ENCODE measurements at places on chromosomes 6 and 20.
A peak's percentile ranks its signal among the peaks of the same experiment; 100 is the strongest.

GRCh38 chr20:40617594-40617993 is 71.4 kb downstream of the MAFB start:
- no peak for DNase-seq

DNA sequence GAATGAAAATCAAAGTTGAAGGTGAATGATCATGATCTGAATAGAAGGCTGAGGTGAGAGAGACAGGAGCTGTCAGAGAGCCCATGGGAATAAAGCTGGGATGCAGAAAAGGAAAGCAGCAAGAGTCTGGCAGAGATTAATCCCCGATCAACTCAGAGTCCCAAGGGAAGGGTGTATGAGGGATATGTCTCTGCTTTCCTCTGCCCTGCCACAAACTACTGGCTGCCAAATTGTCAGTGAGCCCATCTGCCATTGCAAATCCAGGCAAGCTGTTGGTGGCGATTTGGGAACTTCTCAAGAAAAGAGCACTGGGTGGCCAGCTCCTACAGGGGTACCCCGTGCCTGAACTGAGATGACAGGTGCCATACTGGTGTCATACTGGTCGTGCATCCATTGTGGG is 705.5 kb upstream of the MAN1A1 start:
- DNase-seq, result no peak

DNA sequence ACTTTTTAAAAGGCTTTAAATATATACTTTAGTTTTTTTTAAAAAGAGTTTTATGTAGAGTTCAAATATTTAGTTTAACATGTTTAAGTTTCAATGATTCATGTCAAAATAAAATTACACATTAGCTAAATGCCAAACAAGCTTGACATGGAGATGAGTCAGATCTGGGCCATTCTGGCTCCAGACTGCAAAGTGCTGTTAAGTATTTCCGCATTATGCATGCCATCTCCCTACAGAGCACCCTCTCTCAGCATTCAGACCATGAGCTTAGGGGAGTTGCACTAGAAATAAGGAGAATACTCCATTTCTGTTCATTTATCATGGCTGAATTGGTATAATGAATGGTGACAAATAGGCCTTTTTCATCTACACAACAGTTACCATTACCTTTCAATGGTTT is 21.5 kb upstream of the HS3ST5 start:
- peak; percentile 56 for DNase-seq

GRCh38 chr6:113461153-113461932 is 395.8 kb upstream of the MARCKS start:
- DNase-seq, result no peak

DNA sequence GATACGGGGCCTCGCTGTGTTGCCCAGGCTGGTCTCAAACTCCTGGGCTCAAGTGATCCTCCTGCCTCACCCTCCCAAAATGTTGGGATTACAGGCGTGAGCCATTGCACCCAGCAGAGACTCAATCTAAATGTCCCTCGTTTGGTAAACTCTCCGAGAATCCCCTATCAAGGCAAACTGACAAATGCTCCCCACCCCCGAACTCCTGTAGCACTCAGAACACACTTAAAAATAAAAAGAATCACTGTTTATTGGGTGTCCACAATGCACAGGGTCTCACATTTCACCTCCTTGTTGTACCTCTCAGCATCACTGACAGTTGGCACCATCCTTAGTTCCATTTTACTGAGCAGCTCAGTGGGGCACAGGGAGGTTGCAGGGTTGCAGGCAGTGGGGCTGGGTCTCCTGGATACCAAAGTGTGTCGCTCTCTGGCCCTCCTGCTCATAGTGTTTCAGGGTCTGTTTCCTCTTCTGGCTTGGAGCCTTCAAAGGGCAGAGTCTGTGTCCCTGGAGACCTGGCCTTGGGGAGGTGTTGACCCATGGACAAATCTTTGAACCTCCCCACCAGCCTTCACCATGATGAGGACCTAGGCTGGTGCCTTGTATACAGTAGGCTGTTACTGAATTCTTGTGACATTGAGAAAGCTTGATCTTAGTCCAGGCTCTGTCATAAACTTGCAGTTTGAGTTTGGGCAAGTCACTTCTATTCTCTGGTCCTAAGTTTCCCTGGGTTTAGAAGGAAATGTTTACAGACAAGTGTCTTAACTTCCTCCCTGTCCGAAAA is 8.5 kb upstream of the SRC start:
- DNase-seq, result no peak

DNA sequence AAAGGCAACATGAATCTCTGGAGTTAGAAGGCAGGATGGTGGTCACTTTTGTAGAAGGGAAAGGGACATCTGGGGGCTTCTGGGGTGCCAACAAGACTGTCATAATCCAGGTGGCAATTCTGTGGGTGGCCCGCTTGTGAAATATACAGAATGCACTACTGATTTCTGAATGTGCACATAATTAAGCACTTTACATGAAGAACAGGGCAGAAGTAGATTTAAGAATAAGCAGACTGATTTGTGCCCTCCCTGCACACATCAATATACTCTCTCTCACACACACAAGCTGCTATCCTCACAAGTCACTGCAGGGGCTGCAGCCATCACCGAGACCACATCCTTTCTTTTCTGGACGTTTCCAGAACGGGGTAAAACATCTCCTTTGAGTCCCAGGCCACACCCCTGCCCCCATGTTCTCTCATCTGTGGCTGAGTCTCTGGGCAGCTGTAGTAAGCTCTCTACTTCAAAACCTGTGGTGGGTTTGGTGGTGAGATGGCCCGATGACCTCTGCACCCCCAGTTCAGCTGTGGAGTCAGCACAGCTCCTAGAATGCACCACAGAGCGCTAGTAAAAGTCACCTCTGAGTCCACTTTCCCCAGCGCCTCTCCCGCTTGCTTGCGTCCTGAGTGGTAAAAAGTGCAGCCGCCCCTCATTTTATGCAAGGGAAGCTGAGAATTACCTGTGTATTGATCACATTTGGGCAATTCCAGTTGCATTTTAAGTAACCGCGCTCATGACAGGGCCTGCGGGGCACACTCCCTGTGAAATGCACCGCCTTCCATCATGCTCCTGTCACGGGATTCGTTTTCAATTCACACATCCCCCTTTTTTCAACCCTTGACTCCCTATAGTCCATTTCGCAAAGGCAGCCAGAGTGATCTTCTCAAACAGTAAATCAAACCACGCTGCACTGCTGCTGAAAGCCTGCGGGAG is 115.5 kb downstream of the NFATC2 start:
- DNase-seq, result no peak

- no peak for DNase-seq
Measured at GRCh38 chr20:36969051-36969450, 17.5 kb upstream of the SAMHD1 start.

DNA sequence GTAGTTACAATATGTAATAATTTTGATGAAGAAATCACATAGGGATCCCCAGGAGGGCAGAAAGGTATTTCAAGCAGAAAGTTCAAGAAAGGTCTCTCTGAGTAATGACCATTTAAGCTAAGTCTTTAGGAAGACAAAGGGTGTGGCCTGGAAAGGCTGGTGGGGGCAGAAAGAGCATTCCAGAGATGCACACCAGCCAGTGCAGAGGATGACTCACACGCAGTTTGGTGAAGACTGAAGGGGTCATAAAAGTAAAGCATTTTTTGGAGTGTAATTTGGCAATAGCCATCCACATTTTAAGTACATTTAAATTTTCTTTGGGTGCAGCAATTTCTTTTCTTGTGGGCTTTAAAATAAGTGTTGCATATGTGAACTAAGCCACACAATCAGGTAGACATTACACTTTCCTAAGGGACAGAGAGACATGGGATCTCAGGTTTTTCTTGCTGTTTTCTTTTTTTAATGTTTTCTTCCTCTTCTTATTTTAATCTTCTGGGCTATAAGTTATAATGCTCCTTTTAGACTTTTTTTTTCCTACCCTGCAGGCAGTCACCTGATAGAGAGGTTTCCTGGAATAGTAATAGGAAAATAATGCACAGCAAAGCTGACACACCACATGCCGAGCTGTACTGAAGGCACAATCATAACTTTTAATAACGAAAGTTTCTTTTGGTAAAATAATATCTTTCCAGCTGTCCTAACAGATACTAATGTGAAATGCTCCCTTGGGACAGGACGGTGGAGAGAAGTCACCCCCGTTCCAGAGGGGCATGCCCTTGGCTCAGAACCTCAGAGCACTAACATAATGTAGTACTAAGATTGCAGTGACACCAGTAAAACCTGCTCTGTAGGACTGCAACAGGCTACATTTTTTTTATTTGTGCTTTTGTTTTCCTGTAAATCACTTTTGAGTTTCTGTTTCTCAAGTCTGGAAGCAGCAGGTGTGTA is 49.6 kb upstream of the PTPRK start:
- DNase-seq, result peak; percentile 69

DNA sequence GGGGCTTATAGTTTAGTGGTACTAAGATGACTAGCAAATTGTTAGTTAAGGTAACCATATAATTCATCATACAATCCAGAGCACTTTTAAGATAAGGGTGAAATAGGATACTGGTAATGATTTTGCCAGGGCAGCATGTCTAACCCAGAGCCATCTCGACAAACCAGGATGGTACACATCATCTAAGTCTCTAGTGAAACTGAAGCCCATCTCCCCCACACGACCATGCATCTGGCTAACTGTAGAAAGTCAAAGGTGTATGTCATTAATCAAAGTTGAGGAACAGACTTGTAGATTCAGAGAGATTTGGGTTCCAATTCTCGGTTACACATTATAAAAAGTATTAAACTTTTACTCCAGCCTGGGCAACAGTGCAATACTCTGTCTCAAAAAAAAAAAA is 78.3 kb downstream of the PRKN start:
- DNase-seq, result no peak

- no peak for DNase-seq
Measured at GRCh38 chr6:142318714-142319113, 16.9 kb downstream of the ADGRG6 start.

DNA sequence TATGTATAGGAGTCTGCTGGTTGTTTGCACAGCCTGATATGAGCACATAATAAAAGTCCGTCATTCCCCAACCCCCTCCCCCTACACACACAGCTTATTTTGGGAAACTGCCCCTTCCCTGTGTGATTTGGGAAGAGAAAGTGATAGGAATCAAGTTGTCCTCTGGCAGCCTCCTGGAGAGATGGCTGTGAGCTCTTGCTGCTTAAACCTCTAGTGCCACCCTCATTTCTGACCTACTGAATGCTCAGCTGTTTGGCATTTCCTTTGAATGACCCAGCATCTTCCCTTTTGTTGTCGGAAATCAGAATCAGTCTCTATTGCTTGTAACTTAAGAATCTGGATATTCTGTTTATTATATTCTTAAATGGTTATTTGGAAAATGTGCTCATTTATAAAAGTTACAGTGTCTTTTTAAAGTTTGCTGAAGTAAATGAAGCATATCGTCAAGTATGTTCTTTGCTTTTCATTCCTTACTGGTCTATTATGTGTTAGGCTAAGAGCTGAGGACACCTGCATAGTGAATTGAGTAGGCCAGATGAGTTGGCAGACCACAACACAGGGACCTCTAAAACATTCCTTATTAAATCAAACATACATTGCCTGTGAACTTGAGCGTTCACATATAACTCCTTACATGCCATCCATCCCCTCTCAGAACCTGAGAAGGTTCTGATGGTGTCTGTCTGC is 5.5 kb downstream of the RWDD2A start:
- DNase-seq, result peak; percentile 35

DNA sequence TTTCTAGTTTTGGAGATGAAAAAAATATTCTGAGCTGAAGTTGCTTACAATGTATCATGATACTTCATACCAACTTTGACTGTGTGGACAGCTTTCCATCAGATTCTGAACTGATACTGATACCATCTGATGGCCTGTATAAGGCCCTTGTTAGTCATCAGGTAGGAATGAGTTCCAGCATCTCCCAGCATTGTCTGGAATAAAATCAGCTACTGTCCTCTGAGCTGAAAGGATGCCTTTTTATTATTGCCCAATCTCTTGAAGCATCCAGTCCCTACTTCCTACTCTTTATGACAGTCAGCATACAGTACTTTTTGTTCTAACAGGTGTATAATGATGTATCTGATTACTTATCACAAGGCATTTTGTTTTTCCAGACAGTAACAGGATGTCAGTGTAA is 70.6 kb upstream of the EYA4 start:
- DNase-seq, result no peak

GRCh38 chr20:32141465-32141980 is 32.0 kb downstream of the TM9SF4 start:
- no peak for DNase-seq

GRCh38 chr6:150091476-150091875 is 22.6 kb upstream of the ULBP3 start:
- no peak for DNase-seq

DNA sequence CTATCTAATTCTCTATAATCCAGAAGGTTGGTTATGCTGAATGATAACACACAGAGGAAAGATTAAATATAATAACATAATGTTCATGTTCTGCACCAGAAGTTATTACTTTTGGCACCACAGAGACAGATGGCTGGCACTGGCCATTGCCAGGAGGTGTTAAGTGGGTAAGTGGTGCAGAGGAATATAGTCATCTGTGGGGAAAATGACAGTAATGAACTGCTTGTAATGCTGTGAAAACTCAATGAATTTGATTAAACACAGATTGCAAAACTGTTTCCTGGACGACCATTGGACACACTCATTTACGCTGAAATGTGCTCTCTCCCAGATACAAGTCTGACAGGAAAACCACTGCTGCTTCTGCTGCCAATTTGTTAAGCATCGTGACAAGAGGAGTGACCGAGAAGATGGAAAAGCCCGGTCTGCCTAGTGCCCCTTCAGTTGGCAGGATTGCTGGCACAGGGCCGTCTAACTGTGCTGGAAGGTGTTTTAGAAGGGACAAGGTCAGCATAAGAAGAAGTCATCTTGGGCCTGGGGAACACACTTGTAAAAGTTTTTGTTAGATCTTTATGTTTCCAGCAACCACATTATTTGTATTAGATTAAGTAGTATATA is 567.4 kb downstream of the CBLN4 start:
- DNase-seq, result no peak

DNA sequence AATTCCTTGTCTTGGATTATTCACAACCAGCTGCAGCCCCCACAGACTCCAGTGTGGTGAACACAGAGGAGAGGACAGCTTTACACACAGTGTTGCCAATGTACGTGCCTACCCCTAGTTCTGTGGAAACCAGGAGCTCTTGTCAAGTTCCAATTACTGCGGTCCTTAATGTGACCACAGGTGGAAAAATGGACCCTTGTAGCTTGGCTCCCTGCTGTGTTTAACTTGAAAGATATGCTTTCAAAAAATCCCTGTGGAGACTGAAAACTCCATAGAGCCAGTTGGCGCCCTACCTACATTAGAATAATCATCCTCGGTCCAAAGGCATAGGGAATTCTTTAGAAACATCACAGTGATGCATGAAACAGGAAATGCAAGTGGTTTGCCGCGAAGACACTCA is 118.3 kb upstream of the SLC22A23 start:
- no peak for DNase-seq

- DNase-seq, result peak; percentile 81
Measured at GRCh38 chr6:3208098-3208774, 19.2 kb downstream of the TUBB2B start.

Measured in amniotic stem cell (primary cell).